AG20443 (cell line): ENCODE measurements at places on chromosomes 5 and 9.
A peak's percentile ranks its signal among the peaks of the same experiment; 100 is the strongest.

GRCh38 chr5:88756953-88757352 lies 126.0 kb downstream of the MEF2C start:
- DNase-seq = no peak

GRCh38 chr5:109857405-109858031 lies 167.8 kb downstream of the MAN2A1 start:
- DNase-seq = no peak

DNA sequence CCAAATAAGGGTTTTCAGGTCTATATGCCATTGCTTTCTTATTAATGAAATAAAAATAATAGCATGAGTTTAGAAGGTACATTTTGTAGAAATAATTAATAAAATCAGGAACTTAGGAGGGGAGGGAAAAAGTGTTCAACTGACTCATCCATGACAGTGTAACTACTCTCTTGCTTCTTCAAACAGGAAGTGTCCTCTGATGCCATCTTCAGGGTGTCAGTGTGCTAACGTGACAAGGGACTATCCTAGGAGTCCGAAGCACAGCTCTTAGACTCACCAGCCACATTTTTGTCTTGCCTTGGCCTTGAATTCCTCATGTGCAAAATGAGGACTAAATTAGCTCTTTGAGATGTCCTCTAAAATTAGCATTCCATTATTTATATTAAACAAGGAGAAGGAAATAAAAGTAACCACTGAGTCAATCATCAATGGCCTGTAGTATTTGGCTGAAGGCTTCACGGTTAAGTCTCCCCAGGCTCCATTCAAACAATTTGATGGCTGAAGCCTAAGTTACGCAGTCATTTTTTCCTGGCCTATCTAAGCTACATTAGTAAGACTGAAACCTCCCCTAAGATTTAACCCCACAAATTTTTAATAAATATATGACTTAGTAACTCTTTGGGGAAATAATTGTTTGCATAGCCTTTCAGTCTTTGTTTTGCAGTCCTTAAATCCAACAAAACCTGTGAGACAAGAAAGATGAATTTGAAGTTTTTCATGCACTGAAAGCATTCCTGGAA lies 151.1 kb downstream of the ARL15 start:
- peak; percentile 44 for DNase-seq

DNA sequence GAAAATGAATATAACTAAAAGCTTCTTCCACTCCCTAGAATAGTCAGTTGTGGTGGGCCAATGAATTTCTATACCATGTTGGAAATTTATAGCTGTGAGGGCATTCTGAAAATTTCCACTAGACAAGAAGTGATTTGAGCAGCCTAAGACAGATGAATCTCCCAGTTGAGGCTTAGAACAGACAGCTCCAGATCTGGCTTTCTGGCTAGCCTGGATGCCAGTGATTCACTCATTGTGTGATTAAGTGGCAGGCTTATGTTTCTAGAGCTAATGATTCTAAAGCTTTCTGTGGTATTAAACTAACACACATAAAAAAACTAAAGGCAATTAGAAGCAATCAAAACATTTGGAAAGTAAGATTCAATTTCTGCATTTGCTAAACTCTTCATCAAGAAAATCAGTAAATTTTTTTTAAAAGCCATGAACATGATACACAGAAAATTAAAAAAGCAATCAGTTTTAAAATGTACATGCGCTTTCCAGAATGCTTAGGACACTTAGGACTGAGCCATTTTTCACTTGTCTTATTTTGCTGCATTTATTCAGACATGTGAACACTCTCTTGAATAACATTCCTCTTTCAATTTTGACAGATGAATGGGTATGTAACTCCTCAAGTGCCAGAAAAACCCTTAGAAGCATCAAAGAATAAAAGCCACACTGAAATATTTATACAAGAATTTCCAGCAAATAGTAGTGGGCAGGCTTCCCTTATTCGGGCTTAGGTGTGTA lies 100.5 kb upstream of the GNAQ start:
- DNase-seq = no peak

DNA sequence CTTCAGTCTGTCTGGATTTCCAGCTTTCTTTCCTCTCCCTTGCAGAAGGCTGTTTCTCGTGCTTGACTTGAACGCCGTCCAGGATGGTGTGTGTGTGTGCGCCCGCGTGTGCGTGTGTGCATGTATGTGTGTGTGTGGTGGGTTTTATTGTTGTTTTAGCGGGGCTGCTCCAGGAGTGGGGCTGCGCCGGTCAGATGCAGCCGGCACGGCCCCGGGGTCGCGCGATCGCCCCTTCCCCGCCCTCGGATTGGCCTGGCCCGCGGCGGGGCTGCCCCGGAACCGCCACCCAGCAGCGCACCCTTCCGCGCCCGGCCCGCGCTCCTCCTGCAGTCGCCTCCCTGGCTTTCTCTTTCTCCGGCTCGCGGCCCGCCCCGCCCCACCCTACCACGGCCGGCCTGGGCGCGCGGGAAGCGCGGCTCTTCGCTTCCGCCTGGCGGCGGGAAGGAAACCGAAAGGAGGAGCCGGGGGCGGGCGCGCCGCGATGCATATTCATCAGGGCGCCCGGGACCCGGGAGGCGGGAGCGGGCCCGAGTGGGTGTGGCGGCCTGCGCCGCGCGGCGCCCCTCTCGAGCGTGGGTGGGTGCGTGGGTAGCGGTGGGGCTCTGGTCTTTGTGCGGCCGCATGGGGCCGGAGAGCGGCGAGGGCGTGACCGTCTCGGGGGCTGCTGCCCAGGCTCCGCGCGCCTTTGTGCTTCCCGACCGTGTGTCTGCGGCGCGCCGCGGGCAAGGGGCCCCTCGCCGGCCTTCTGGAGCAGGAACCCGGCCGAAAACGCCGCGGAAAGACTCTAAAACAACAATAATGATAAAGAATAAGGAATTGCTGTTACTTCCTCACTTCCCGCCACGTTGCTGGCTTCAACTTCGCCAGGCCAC lies 8.5 kb upstream of the NFIB start:
- peak; percentile 92 for DNase-seq

DNA sequence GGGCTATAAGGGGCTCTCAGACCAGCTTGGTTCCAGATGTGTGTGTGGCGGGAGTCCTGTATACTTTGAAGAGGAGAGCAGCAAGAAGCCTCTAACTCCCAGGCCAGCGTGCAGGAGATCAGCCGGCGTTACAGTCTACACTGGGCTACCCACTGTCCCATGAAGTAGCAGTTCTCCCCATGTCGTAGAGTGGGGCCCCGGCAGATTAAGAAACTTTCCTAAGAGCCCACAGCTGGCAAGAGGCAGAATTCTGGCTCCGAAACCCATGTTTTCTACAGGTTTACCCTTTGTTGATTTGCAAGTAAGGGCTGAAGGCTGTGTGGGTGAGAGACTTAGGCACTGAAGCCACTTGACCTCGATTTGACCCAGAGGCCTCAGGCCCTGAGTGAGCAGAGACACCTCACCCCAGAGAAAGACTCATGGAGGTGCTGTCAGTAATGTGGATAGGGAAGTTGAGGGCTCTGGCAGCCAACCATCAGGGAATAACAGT lies 881 bp upstream of the B4GALT1 start:
- no peak for DNase-seq

DNA sequence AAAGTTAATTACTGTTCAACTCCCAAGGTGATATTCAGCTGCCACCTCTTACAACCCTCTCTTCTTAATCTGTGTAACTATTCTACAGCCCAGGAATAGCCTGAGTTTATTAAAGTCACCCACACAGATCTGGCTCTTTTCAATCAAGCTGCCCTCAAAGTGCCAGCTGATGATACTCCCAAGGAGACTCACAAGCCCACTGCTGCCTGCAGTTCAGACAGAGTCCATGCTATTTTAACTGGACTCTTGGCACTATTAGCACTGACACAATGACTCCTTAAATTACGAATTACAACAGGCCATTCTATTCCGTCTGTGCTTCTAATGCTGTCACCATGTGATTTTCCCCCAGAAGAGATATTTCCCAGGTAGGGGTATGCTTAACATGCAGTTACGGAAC lies 26.3 kb downstream of the REEP5 start:
- no peak for DNase-seq

GRCh38 chr9:136255166-136255538 lies 9.5 kb upstream of the QSOX2 start:
- peak; percentile 49 for DNase-seq

GRCh38 chr9:111924281-111924680 lies 27.7 kb downstream of the UGCG start:
- DNase-seq = no peak

- no peak for DNase-seq
Measured at GRCh38 chr5:170546282-170546681, 42.5 kb downstream of the KCNIP1 start.

DNA sequence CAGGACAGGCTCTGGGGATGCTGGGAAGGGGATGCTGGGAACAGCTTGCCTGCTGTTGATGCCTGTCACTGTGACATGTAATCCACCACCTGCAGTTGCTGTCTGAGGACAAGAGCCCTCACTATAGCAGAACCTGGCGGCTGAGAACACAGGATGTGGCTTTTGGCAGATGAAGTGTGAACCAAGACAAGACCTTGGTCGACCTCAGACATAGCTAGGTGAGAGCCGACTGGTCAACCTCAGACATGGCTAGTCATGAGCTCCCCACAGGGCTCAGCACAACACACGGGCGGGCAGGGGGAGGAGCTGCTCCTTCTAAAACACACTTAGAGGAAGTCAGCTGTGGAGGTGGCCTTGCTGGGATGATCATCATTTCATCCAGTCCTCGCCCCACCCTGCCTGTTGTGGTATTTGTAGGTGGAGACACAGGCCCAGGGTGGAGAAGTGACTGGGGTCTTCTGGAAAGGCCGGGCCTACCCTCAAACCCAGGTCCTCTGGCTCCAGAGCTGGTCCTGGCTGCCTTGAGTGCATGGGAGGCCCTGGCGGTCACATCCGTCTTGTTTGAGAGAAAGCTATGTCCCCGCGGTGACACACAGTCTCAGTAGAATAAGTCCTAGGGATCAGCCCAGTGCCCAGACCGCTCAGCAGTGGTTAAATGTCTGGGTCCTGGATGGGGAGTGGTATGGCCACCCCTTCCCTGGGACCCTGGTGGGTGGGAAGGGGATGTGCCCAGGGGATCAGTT lies 6.1 kb downstream of the SUSD3 start:
- DNase-seq = no peak

DNA sequence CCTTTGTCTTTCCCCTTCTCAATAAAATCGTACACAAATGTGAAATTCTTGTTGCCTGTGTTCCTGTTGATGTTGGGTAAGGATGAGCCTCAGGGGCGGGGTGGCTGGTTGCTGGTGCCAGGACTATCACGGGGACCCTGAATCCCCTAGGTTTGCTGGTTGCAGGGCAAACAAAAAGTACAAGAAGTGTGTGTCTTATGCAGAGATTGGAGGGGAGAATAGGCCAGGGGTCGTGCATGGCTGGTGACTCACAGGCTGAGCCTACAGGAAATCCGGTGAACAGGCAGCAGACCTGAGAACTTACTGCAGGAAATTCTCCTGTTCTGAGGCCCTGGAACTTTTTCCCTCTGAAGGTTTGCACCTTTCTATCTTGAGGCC lies 5.5 kb downstream of the ANXA2R start:
- no peak for DNase-seq

GRCh38 chr5:38845526-38846378 lies at the start of gene OSMR:
OSMR (plus strand) TSS chr5:38846012; CDS start chr5:38869045, 23,033 bp downstream.
- DNase-seq = peak; percentile 98

GRCh38 chr5:171580502-171581265 lies 161.2 kb downstream of the FGF18 start:
- DNase-seq = peak; percentile 41

DNA sequence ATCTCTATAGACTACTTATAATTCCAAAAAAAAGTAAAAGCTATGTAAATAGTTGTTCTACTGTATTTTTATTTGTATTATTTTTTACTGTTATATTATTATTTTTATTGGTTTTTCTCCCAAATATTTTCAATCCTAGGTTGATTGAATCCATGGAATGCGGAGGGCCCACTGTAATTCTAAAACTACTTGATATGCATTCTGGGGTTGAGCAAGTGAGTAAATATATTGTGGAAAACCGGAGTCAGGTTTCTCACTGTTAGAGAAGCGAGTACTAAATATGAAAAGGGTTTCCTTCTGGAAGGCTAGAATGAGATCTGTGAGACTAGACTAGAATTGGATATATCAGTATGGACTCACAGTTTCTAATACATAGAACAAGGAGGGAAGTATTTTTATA lies 66.5 kb downstream of the FBXW11 start:
- DNase-seq = no peak

GRCh38 chr9:511861-512260 lies 297.2 kb downstream of the DOCK8 start:
- no peak for DNase-seq

GRCh38 chr9:73962792-73963191 lies 534.3 kb upstream of the RORB start:
- DNase-seq = no peak

- DNase-seq = no peak
Measured at GRCh38 chr5:1730487-1730847, 69.2 kb downstream of the MRPL36 start.

GRCh38 chr9:125851979-125852378 lies 104.8 kb downstream of the PBX3 start:
- DNase-seq = no peak

DNA sequence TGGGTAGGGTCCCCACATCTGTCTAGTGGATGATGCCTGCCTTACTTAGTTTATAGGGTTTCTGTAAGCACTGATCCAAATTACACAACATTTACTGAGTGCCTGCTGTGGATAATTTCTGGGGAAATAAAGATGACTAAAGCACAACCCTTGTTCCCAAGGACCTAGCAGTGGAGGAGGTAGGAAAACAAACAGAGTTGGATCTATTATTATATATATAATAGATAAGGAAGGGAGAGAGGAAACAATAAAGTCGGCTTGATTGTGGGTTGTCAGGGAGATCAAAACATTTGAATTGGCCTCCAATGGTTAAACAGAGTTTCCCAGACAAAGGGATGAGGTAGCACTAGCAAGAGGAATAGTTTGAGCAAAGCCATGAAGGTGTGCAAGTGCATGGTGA lies 14.0 kb downstream of the IL33 start:
- DNase-seq = no peak

GRCh38 chr5:90747175-90747574 lies 188.6 kb downstream of the ADGRV1 start:
- no peak for DNase-seq

- no peak for DNase-seq
Measured at GRCh38 chr9:129407905-129408452, 212.9 kb downstream of the C9orf50 start.
